ENCODE measurements at places on chromosomes 12 and 14.

DNA sequence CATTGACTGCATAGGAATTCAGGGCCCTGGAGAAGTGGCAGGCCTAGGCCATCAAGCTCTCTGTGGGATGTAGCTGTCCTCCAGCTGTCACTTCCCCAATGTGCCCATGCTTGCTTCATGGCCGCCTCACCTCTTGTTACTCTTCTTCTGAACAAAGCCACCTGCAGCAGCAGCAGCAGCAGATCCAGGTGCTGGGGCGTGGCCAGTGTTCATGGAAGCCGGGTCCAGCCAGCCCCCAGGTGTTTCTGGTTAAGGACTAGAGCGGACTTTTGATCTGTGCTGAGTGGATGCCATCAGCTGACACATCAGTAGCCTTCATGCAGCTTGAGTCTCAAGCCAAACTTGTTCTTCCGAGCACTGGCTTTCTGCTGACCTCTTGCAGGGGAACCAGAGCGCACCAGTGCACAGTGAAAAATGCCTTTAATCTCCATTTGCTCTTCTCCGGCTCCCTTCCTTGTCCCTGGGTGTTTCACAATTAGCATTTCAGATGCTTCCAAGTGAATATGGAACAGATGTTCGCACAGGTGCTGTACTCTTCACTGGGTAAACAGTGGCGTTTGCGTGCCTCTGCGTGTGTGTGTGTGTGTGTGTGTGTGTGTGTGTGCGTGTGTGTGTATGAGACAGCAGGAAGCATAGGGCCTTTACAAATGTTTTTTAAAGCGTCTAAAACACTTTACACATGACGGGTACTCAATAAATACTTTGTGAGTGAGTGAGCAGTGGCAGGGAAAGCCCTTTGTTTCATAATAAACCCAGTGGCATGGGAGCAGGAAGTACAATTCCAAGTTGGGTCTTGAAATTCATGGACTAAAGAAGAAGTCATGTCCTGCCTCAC, 20.1 kb downstream of the TPCN1 start:
- H3K4me1 ChIP-seq: peaks cover 41% of the 10 kb centered on the region
- no peak overlapping the region for H3K4me3 ChIP-seq
- peak overlapping the region; percentile 41 for H3K27ac ChIP-seq
- no peak for DNase-seq

GRCh38 chr14:75318353-75318752, 39.7 kb downstream of the FOS start:
- no peak overlapping the region for H3K27ac ChIP-seq
- peaks cover 12% of the 10 kb centered on the region for H3K4me1 ChIP-seq
- no peaks in the 10 kb centered on the region for H3K36me3 ChIP-seq
- no peak for DNase-seq
- no peak overlapping the region for H3K4me3 ChIP-seq
- H3K27me3 ChIP-seq: no peaks in the 10 kb centered on the region

DNA sequence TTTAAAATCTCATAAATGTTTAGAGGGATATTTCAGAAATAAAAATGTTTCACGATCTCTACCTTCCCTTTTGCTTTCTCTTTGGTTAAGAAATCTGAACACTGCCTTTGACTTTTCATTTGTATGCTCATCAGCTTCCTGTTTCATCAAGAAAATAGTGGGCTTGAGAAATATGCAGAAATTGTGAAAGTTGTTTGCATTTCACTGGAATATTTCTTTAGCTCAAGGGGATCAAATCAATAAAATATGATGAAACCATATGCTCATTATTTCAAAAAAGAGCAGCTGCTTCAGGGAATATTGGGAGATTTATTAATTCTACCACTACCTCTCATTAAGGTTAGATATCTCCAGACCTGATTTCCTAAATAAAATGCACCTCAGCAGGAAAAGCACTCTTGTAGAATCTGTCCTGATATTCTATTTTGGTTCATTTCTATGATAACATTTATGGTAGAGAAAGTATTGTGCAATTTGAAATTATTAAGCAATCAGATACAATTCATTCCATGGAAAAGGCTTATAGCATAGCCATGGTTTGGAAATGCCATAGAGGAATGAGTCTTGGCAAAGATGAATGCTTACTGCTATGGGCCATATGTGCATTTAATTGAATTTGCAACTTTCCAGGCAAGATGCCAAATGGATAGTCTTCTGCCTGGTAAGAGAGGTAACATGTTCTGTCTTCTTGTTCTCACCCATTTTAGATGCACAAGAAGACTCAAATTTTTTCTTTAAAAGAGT, 212.6 kb upstream of the SLC16A7 start:
- H3K4me3 ChIP-seq: no peak overlapping the region
- no peak overlapping the region for H3K27ac ChIP-seq
- DNase-seq: peak; percentile 62
- no peaks in the 10 kb centered on the region for H3K27me3 ChIP-seq
- H3K4me1 ChIP-seq: peaks cover 14% of the 10 kb centered on the region
- no peaks in the 10 kb centered on the region for H3K36me3 ChIP-seq

DNA sequence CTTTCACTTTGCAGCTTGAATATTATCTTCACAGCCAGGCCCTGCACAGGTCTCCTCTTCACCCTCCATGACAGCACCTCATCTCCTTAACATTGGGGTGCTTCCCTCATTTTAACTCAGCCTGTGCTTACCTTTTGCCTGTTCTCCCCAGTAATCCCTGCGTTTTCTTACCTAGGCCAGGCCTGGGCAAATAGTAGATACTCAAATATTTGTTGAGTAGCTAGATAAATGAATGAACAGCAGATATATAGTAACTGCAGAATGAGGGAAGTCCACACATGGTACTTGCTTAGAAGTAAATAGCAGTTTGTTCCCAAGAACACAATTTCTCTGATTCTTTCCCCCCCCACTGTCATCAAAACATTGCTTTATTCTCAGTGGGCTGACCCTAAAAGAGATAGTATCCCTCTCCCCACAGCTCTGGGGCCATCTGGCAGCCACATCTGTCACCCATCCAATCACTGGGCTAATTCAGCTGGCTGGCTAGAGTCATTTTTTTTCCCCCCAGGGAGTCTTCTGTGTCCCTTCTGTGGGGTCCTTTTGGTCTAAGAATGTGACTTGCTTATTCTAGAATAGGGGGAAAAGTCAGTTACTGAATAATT, 43.2 kb downstream of the APPL2 start:
- no peak overlapping the region for H3K4me3 ChIP-seq
- no peak overlapping the region for H3K27ac ChIP-seq
- no peaks in the 10 kb centered on the region for H3K27me3 ChIP-seq
- no peaks in the 10 kb centered on the region for H3K4me1 ChIP-seq
- no peak for DNase-seq

- no peaks in the 10 kb centered on the region for H3K4me1 ChIP-seq
- H3K4me3 ChIP-seq: no peak overlapping the region
- no peak for DNase-seq
- H3K27ac ChIP-seq: no peak overlapping the region
- no peaks in the 10 kb centered on the region for H3K36me3 ChIP-seq
- H3K27me3 ChIP-seq: no peaks in the 10 kb centered on the region
Measured at GRCh38 chr12:51524386-51524901, 66.6 kb upstream of the SCN8A start.

DNA sequence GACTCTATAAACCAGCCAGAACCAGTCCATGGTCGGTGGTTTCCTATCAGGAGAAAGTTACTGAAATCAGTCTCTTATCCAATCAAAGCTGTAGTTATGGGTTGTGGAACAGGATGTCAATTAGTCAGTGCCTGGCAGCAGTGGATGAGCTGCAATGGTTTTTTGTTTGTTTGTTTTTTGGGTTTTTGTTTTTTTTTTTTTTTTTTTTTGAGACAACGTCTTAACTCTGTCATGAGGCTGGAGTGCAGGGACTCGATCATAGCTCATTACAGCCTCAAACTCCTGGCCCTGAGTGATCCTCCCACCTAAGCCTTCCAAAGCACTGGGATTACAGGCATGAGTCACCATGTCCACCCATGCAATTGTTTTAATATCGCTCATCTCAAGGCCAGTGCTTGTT, 113.3 kb upstream of the CAND1 start:
- H3K4me3 ChIP-seq: no peak overlapping the region
- peaks cover 9% of the 10 kb centered on the region for H3K27me3 ChIP-seq
- H3K27ac ChIP-seq: no peak overlapping the region
- H3K36me3 ChIP-seq: no peaks in the 10 kb centered on the region

GRCh38 chr14:55749946-55750345, 169.9 kb downstream of the KTN1 start:
- no peak for DNase-seq
- no peak overlapping the region for H3K27ac ChIP-seq
- no peak overlapping the region for H3K4me3 ChIP-seq

- H3K4me1 ChIP-seq: no peaks in the 10 kb centered on the region
- H3K36me3 ChIP-seq: no peaks in the 10 kb centered on the region
- H3K27me3 ChIP-seq: no peaks in the 10 kb centered on the region
- H3K27ac ChIP-seq: no peak overlapping the region
- H3K4me3 ChIP-seq: no peak overlapping the region
- no peak for DNase-seq
Measured at GRCh38 chr12:75751769-75752471, 240.5 kb upstream of the KRR1 start.

DNA sequence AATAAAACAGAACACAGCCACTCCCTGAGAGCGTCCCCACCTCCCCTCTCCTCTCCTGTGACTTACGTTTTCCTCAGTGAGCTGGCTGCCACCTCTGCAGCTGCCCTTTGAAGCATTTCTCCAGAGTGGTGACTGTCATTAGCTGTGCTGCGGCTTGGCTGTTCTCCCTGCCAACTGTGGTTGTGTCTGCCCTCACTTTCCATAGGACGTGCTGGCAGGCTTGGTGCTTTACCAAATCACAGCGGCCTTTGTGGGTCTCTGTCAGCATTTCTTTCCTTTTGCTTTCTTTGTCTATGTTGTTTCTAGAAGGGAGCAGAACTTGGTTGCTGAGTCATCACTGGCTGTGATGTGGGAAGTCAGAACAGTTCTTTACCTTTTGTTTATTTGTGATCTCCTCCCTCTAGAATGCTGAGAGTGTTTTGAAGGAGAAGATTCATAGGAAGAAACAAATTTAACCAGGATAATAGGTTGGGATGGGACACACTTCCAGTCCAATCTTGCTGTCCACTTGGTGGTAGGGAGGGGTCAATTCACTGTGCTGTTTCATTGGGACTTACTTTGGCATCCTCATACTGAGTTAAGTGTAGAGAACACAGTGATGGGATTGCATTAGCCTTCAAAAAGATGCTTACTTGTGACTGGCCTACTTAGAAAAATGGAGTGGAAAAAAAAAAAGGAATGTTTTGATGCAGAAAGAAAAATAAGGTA, 88.2 kb downstream of the TMX1 start:
- H3K27ac ChIP-seq: no peak overlapping the region
- H3K27me3 ChIP-seq: no peaks in the 10 kb centered on the region
- no peaks in the 10 kb centered on the region for H3K4me1 ChIP-seq
- no peak overlapping the region for H3K4me3 ChIP-seq
- DNase-seq: no peak

- H3K36me3 ChIP-seq: no peaks in the 10 kb centered on the region
- DNase-seq: no peak
- H3K4me1 ChIP-seq: peaks cover 41% of the 10 kb centered on the region
- no peaks in the 10 kb centered on the region for H3K27me3 ChIP-seq
- H3K4me3 ChIP-seq: no peak overlapping the region
- peak overlapping the region; percentile 18 for H3K27ac ChIP-seq
Measured at GRCh38 chr12:26750531-26751175, 82.3 kb downstream of the ITPR2 start.

GRCh38 chr12:13964666-13965065, 16.7 kb downstream of the GRIN2B start:
- H3K36me3 ChIP-seq: no peaks in the 10 kb centered on the region
- H3K4me3 ChIP-seq: no peak overlapping the region
- DNase-seq: no peak
- H3K27me3 ChIP-seq: peaks cover 81% of the 10 kb centered on the region

- peaks cover 8% of the 10 kb centered on the region for H3K4me1 ChIP-seq
- DNase-seq: peak; percentile 35
- H3K27me3 ChIP-seq: no peaks in the 10 kb centered on the region
- H3K4me3 ChIP-seq: no peak overlapping the region
- H3K27ac ChIP-seq: no peak overlapping the region
Measured at GRCh38 chr14:104096751-104097700, 11.5 kb downstream of the ASPG start.

DNA sequence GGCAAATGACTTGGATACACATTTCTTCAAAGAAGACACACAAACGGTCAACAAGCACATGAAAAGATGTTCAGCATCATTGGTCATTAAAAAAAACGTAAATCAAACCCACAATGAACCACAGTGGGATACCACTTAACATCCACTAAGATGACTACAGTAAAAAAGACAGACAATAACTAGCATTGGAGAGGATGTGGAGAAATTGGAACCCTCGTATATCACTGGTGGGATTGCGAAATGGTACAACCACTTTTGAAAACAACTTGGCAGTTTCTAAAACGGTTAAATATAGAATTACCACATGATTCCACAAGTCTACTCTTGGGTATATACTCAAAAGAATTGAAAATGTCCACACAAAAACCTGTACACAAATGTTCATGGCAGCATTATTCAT, 25.2 kb upstream of the PPFIBP1 start:
- DNase-seq: peak; percentile 44
- no peaks in the 10 kb centered on the region for H3K4me1 ChIP-seq
- no peak overlapping the region for H3K4me3 ChIP-seq
- no peak overlapping the region for H3K27ac ChIP-seq
- no peaks in the 10 kb centered on the region for H3K27me3 ChIP-seq
- no peaks in the 10 kb centered on the region for H3K36me3 ChIP-seq

- no peaks in the 10 kb centered on the region for H3K27me3 ChIP-seq
- peaks cover 2% of the 10 kb centered on the region for H3K4me1 ChIP-seq
- no peak for DNase-seq
- H3K36me3 ChIP-seq: peaks cover 23% of the 10 kb centered on the region
- H3K4me3 ChIP-seq: no peak overlapping the region
Measured at GRCh38 chr14:92005019-92005418, 34.8 kb downstream of the TRIP11 start.

DNA sequence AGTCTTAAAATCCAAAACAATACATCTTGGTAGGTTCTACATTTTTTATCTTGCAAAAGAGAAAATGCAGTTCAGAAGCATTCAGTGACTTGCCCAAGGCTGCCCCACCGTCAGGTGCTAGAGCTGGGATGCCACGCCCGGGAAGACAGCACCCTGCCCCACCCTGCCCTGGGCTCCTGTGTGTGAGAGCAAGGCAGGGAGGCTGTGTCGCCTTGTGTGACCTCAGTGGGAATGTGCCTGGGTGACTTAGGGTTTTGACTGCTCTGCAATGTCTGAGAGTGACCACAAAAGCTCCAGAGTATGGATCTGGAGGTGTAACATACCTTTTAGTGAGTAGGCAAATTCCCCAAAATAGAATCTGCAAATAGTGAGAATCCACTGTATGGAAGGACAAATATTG, 60.0 kb downstream of the AACS start:
- DNase-seq: no peak
- no peaks in the 10 kb centered on the region for H3K27me3 ChIP-seq
- H3K36me3 ChIP-seq: no peaks in the 10 kb centered on the region
- no peaks in the 10 kb centered on the region for H3K4me1 ChIP-seq
- H3K27ac ChIP-seq: no peak overlapping the region

GRCh38 chr14:103442288-103442687, 57.1 kb downstream of the MARK3 start:
- H3K36me3 ChIP-seq: peaks cover 7% of the 10 kb centered on the region
- H3K4me1 ChIP-seq: peaks cover 15% of the 10 kb centered on the region
- no peak overlapping the region for H3K4me3 ChIP-seq
- no peak overlapping the region for H3K27ac ChIP-seq
- DNase-seq: no peak

GRCh38 chr14:100895411-100895810, 8.1 kb downstream of the RTL1 start:
- H3K4me1 ChIP-seq: peaks cover 29% of the 10 kb centered on the region
- no peaks in the 10 kb centered on the region for H3K27me3 ChIP-seq
- H3K4me3 ChIP-seq: no peak overlapping the region
- H3K27ac ChIP-seq: no peak overlapping the region

Data from A673 (cell line).